ENCODE measurements at places on chromosomes 5 and 9. TPM values are rescaled to one million over a fixed set of nuclear protein-coding genes. Genes with fewer than 3 reads are reported as not detected.

ZBED3 gene
- total RNA-seq: 6.0 TPM

MAMDC2 gene
- total RNA-seq: 135 TPM

ZNF608 gene
- 57.3 TPM for total RNA-seq

KIF4B gene
- not detected for total RNA-seq

CBY3 gene
- not detected for total RNA-seq

BTNL8 gene
- total RNA-seq: not detected

PCDHB2 gene
- total RNA-seq: 44.3 TPM

UBAP1 gene
- total RNA-seq: 60.8 TPM

KIF3A gene
- total RNA-seq: 25.6 TPM

ZNF462 gene
- 98.4 TPM for total RNA-seq

SPINK4 gene
- total RNA-seq: not detected

HACD4 gene
- total RNA-seq: 2.1 TPM

GFI1B gene
- not detected for total RNA-seq

- no peak for DNase-seq
These were observed 50.0 kb downstream of the HRH2 start for GRCh38 chr5:175707751-175708375.

DNA sequence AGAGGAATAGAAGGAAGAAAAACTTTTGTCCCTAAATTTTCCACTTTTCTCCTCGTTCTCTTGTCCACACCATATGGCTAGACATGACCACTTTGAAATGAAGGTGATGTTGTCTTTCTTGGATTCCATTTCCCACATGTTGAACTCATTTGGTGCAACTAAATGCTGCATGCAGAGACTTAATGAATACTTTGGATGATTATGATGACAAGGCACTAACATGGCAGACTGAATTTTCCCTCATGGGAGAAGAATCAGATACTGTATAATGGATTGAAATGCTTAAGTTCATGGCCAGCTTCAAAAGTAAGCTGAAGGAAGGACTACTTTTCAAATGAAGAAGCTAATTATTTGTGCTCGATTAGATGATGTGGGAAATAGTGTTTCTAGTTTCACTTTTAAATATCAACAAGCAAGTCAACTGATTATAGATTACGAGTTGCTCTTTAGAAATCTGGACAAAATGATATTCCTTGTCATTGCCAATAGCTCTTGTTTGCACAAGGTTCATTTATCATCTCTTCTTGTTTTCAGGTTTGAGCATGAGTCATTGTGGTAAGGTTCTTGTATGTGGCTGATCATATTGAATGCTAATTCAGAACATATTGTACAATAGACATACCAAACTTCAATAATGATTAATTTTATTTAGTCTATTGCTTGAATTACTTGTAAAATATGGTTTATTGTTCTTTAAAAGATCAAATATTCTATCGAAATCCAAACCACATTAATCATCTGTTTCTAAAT lies 501.3 kb upstream of the FTMT start:
- peak; percentile 51 for DNase-seq

DNA sequence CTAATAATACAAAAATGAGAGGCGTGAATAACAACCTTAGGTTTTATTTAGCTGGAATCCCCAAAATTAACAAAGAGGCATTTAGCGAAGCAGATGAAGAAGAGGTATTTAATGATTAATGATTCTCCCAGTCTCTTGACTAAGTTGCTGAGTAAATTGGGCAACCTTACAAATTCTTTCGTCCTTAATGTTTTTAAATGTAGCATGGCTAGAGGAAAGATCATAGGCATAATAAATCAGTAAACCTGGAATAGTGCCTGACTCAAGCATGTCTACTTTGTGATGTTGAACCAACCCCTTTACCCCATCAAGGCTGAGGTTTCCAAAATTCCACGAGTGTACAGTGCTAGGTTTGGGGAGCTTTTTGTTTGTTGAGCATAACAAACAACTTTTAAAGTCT lies 7.9 kb downstream of the BHMT start:
- peak; percentile 70 for DNase-seq

DNA sequence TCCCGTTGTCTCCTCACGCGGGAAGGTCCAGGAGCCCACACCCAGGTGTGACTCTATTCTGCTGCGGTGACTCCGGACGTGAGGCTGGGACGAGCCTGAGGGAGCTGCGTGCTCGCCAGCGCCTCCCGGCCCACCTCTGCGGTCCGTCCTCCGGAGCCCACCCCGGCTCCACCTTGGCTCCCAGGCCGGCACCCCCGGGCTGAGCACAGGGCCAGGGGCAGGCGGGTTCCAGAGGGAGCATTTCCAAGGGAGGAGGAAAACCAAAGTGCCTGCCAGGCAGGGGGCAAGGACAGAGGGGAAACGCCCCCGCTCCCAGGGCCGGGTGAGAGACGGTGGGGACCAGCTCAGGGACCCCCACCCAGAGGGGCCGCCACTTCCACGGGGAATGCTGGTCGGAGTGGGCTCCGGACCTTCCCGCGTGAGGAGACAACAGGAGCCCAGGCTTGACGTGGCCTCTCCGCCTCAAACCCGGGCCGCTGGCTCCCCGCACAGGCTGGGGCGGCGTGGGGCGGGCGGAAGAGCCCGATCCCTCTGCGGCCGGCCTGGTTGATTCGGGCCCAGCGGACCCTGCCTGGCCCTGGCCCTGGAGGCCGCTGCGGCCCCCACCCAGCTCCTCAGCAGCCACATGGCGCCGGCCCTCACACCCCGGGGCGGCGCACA lies 26.0 kb downstream of the IRX4 start:
- DNase-seq: no peak

DNA sequence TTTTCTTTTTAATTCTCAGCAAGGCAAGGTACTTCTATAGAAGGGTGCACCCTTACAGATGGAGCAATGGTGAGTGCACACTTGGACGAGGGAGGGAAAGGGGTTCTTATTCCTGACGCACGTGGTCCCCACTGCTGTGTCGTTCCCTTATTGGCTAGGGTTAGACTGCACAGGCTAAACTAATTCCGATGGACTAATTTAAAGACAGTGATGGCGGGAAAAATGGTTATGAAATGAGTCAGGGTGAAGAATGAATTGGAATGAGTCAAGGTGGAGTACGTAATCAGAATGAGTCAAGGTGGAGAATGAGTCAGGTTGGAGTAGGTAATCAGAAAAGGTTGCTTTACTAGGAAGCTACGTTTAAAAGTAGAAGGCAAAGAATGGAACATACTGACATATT lies 2.1 kb upstream of the HMGCS1 start:
- peak; percentile 53 for DNase-seq

DNA sequence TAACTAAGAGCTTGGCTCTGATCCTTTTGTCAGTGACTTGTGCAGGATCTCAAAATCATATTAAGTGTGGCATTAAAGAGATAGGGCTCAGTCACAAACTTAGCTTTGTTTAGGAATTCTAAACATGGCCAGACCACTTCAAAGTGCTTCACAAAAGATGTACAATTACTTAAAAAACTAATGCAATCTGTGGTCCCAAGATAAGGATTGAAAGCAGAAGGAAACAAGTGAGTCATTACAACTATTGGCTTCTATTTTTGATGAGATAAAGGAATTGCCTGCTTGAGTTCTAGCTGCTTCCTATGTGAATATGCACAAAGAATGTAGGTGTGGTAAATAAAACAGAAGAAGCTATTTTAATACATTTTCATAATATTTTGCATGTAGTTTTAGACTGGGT lies 44.9 kb upstream of the SLC12A2 start:
- DNase-seq: peak; percentile 85

GRCh38 chr9:113569472-113570060 lies 106.0 kb downstream of the RGS3 start:
- no peak for DNase-seq

DNA sequence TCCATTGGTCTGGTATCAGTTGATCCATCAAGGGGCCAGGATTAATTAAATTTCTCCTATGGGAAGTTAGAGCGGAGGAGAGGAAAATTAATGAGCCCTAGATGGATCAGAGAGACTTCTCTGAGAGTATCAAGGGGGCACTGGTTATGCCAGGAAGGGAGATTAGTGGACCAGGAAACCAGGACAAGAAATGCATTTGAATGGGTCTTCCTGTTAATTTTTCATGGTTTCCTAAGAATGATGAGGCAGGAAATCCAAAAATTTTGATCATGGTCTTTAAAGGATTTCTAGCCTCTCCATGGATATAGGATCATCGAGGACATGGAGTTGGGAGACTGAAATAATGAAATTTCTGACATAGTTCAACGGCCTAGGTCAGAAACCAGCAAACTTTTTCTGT lies 30.8 kb downstream of the FOXI1 start:
- no peak for DNase-seq

DNA sequence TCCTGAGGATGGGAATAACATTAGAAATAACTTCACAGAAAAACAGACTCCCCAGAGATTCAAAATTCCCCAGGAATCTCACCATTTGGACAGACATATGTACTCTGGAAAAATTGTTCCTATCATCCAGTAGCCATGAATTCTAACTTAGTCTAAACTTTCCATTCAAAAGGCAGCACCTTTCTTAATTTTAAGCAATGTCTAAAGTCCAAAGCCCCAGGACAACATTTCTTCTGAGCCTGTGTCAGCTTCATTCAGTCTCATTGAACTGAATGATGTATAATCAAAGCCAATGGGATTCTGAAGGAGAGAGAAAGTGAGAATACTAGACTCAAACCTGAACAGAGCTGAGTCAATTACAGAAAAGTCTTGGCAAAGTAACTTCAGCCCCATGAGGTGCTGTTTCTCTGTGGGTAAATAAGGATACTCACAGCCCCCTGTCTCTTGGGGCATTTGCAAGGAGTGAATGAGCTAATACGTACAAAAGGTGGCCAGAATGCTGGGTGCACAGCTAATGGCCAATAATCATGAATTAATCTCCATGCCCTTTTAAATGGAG lies 140.6 kb downstream of the SEMA5A start:
- DNase-seq: no peak

DNA sequence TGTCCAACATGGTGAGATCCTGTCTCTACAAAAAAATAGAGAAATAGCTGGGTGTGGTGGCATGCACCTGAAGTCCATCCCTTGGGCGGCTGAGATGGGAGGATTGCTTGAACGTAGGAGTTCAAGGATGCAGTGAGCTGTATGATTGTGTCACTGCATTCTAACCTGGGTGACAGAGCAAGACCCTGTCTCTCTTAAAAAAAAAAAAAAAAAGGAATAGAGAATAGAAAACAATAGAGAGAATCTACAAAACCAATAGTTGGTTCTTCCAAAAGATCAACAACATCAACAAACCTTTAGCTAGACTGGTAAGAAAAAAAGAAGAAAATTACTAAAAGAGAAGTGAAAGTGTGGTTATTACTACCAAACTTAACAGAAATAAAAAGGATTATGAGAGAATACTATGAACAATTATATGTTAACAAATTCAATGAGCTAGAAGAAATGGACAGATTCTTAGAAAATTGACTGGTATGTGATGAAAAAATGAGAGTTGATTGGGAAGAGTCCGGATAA lies 8.1 kb upstream of the SLC38A9 start:
- DNase-seq: no peak

- DNase-seq: peak; percentile 96
These were observed 27.6 kb upstream of the CDKN2AIPNL start for GRCh38 chr5:134439210-134439654.

DNA sequence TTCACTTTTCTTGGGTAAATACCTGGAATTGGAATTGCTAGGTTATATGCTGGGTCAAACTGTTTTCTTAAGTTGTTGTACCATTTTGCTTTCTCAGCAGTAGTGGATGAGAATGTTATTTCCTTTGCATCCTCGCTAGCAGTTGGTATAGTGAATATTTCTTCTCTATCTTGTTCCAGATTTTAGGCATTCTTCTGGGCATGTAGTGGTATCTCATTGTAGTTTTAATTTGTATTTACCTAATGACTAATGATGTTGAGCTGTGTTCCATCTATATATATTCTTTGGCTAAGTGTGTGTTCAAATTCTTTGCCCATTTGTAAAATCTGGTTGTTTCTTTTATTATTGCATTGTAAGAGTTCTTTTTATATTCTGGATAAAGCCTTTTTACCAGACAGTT lies 333.3 kb downstream of the MAT2B start:
- DNase-seq: peak; percentile 18

DNA sequence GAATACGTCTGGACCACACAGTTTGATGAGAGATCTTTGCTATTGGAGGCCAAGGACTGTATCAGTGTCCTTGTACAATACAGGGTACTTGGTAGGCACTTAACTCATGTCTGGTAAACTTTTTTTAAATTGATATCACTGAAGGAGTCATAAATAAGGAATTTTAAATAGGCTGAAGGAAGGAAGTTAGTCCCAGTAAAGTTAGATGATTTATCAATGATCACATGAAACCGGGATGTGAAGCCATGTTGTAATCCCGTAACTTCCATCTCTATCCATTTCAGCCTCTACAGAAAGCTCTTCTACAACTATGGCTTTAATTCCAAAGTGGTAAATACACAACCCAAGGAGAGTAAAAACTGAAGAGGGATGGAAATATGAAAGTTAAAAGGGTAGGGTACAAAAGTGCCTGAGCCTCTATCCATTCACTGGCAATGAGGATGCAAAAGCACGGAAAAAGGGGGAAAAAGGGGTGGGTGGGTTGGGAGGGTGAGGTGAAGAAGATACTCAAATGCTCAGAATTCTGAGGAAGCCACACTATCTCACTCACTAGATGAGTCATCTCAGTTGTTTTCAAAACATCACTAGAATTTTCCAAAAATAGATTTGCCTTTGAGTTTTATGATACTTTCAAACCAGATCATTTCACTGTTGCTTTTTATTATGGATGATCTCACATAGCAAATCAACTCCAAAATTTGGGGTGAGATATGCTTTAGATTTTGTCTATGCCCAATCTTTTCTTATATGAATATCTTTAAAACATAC lies 1053.5 kb downstream of the NR2F1-AS1 start:
- DNase-seq: peak; percentile 36

DNA sequence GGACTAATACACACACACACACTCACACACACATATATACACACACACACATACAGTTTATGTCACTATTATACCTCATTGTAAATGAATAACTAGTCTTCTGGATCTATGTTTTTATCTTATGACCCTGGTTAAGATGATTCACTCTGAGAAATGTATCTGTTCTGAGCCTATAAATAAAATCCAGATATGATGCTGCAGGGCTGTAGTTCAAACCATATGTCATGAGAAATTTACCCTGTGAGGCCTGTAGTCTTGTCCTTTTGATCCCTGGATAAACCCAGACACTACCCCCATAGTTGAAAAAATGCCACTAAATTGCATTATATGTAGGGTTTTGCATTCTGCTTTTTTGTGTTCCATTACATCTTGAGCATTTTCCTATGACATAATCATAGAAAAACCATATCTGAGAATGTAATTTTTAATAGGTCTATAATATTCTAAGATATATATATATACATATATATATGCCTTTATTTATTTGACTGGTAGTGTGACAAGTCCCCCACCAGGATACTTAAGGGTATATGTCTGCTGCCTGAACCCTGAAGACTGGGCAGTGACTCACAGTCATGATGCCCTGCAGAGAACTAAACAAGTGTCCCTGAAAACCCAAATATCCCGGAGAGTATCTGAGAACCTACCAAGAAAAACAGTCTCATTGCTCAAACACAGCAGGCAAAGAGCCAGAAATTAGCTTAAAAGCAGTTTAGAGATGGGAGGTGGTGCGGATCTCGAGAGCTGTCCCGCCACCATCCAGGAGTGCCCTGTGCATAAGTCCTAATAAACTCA lies 18.4 kb upstream of the ALDOB start:
- DNase-seq: no peak

- DNase-seq: no peak
These were observed 158.0 kb downstream of the BAAT start for GRCh38 chr9:101226803-101227202.

Data from astrocyte (in vitro differentiated cells and primary cell).